ENCODE measurements at places on chromosomes 13 and 19. TPM values are rescaled to one million over a fixed set of nuclear protein-coding genes. Genes with fewer than 3 reads are reported as not detected.

ZSCAN5C gene
- not detected for total RNA-seq

TGFBR3L gene
- total RNA-seq, result 11.6 TPM

DNA sequence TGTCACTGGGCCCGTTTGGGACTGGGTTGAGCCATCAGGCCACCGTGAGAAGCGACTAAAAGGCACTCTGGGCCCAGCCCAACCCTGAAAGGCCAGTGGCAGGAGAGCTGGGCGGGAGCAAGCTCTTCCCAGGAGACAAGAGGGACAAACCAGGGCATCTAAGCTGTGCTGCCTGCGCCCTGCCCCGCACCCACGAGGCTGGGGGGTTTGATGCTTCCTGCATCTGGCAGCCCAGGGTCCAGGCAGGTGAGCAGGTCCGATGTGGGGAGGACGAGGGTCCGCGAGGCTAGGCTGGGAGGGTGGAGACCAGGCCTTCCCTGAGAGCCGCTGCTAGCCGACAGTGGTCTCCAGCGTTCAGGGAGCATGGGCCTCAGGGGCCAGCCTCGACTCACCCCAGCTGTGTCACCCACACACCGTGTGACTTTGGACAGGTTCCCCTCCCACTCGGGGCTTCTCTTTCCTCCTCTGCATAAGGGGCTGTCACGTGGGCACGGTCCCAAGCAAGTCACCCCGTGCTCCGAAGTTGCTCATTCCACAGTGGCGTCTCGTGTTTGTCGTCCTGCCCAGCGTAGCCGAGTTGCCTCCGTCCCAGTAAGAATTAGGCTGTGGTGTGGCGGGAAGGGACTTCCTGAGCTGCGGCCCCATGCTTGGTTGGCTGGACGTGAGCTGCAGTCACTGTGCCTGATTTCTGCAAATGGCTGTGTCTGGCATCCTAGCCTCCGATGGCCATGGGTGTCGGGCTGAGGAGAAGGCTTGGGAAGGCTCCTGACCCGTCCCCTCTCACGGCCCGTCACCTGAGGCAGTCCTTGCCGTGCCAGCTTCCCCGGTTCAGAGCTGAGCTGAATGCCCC is 15.8 kb downstream of the PLIN4 start:
- no peak for DNase-seq

PDX1 gene
- total RNA-seq, result not detected

DNA sequence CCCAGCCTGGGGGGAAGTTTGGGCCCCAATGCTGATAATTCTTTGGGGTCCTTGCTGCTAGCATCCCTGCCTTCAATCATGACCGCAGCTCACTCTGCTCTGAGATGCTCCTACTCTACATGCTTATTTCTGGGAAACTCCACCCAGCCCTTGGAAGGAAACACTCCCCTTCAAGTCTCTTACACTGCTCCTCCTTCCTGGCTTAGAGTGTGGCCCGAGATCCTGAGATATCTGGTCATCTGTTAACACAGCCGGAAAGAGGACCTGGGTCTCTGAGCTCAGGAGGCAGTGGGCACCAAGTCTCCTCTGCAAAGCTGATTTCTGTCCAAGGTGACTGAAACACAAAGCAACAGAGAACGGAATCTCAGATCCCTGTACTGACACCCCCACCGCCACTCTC is 33.0 kb downstream of the CYP4F2 start:
- DNase-seq, result no peak

RAB3A gene
- total RNA-seq, result 33.8 TPM

DNA sequence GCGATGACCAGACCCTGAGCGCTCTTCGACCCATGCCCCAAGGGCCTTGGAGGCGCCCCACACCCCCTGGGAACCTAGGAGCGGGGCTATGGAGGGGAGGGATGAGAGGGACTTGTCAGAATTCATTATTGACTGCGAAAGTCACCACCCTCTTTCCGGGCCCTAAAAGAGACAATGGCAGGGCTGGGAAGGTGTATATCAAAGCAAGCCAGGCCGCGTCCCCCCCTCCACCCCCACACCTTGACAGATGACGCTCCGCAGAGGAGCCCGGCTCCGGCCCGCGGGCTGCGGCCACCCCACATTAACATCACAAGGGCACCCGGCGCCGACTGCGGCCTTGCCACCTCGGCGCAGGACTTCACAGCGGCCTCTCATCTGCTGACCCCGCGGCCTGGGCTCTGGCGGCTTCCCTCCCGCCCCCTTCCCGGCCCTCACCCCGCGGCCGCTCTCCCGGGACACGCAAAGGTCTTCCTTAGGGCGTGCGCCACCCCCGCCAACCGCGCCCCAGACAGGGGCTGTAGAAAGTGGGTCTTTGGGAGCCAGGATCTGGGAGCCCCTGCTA is 2.4 kb downstream of the CDX2 start:
- no peak for DNase-seq

- DNase-seq, result no peak
Observed at GRCh38 chr13:77846173-77846572, 72.5 kb downstream of the EDNRB start.

FREM2 gene
- total RNA-seq, result 0.23 TPM

EFNB2 gene
- total RNA-seq, result 10.6 TPM

CD79A gene
- total RNA-seq, result not detected

GRCh38 chr13:45828256-45828968 is 23.1 kb downstream of the SIAH3 start:
- DNase-seq, result no peak

DNA sequence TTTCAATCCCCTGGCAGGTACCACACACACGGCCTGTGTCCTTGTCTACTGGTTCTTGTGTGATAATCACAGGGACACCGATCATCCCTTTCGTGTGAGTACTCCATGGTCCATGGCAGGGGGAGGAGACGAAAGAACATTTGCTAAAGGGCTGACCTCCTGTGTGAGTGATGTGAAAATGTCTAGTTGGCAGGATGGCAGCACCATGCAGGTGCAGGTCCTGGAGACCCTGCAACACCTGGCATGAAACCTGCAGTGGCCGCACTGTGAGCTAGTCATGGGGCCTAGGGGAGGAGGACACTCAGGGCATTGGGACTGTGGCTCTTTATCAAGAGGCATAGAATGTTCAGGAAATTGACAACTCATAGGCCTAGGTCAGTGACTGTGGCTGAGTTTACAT is 22.9 kb upstream of the LGALS14 start:
- DNase-seq, result no peak

DNA sequence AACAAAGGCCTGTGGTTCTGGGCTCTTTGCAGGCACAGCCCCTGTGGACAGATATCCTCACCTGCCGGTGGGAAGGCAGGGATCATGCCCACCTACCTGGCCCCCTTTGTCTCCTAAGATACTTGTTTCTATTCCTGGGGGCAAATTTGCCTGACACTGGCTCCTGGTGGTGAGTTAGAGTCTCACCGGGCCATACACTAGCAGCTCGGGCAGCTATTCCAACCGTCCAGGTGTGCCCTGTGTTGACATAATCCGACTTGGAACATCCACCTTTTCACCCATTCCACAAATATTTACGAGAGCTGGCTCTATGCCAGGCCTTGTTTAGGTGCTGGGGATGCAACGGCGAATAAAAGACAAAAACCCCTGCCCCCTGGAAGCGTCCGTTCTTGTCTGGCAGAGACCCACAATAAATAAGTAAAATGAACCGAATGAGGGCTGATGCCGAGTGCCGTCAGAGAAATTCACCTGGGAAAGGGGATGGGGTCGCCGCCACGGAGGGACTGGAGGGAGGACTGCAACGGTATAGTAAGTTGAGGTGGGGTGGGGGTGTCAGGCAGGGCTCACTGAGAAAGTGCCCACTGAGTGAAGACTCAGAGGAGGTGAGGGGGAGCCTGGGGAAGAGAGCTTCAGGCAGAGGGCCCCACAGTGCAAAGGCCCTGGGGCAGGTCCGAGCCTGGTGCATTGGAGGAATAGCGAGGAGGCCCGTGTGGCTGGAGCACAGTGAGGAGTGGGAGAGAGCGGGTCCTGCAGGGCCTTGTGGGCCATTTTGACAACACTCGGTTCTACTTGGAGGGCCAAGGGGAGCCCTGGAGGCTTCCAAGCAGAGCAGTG is 43.2 kb upstream of the RANBP3 start:
- no peak for DNase-seq

GRCh38 chr19:44076325-44076724 is 4.4 kb downstream of the ZNF284 start:
- no peak for DNase-seq

GRCh38 chr13:48489666-48490065 is 43.2 kb downstream of the RCBTB2 start:
- no peak for DNase-seq

DNA sequence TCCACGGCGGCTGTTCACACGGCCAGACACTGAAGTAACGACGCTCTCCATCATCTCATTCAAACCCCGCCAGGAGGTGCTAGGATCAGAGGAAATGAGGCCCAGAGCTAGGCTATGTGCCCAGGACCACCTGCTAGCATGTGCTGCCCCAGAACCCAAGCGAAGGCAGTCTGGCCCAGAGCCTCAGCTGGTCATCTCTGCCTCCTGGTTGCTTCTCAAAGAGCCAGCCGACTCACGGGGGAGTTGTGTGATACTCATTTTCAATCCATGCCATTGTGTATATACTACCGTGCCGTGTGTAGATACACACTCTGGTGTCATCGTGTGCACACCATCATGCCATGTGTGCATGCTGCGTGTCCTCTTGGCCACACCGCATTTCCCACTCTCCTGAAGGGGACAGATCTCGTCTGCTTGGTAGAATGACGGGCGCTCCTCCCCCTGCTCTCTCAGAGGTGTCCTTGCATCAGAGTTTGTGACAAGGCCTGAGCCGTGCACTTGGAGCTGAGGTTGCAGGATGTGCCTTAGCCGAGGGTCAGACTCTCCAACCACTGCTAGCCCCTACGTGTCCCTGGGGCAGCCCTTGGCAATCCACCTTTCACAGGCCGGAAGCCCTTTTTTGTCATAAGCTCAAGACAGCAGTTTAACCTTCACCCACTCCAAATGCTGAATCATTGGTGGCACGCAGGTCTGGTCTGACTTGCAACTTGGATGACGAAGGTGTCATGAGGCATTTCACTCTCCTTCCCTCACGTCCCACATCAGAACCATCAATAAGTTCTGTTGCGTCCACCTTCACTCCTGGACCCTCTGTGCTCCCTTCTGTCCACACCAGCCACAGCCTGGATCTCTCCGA is 130.4 kb downstream of the CRYL1 start:
- no peak for DNase-seq

GRCh38 chr19:50325310-50326100 is 3.7 kb downstream of the KCNC3 start:
- DNase-seq, result peak; percentile 73

- no peak for DNase-seq
Observed at GRCh38 chr13:63128716-63129115, 1713.1 kb upstream of the PCDH20 start.

SWSAP1 gene
- 1.7 TPM for total RNA-seq

FUT1 gene
- 2.7 TPM for total RNA-seq

DNA sequence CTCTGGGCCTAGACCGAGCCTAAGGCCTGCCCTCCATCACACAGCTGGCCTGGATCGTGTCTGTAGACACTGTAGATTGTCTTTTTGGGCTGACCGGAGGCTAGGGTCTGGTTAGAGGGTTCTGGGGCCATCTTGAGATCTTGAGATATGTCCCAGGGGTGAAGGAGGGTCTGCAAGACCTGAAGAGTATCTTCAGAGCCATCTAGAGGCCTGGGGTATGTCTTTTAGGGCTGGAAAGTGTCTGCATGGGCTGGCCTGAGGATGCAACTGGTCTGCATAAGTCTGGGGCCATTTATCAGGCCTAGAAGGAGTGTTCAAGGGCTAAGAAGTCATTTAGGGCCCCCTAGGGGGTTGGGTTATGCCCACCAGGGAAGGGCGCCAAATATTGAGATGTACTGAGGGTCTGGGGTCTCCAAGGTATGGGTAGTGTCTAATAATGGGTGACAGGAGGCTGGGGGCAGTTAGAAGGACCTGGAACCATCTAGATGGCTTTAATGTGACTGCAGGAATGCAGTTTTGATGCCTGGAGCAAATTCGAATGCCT is 555 bp downstream of the SCAF1 start:
- DNase-seq, result no peak

- no peak for DNase-seq
Observed at GRCh38 chr13:98222081-98222554, 45.0 kb upstream of the RNF113B start.

- DNase-seq, result no peak
Observed at GRCh38 chr19:4504297-4504701, 14.0 kb downstream of the PLIN4 start.

GRCh38 chr13:29859971-29860370 is 9.6 kb upstream of the UBL3 start:
- DNase-seq, result no peak

ZNF468 gene
- total RNA-seq, result 9.5 TPM

CNFN gene
- 0.81 TPM for total RNA-seq

- DNase-seq, result no peak
Observed at GRCh38 chr13:62119739-62120700, 704.4 kb upstream of the PCDH20 start.

ACP7 gene
- not detected for total RNA-seq

- DNase-seq, result no peak
Observed at GRCh38 chr19:7393939-7394730, 45.4 kb downstream of the ARHGEF18 start.

DNA sequence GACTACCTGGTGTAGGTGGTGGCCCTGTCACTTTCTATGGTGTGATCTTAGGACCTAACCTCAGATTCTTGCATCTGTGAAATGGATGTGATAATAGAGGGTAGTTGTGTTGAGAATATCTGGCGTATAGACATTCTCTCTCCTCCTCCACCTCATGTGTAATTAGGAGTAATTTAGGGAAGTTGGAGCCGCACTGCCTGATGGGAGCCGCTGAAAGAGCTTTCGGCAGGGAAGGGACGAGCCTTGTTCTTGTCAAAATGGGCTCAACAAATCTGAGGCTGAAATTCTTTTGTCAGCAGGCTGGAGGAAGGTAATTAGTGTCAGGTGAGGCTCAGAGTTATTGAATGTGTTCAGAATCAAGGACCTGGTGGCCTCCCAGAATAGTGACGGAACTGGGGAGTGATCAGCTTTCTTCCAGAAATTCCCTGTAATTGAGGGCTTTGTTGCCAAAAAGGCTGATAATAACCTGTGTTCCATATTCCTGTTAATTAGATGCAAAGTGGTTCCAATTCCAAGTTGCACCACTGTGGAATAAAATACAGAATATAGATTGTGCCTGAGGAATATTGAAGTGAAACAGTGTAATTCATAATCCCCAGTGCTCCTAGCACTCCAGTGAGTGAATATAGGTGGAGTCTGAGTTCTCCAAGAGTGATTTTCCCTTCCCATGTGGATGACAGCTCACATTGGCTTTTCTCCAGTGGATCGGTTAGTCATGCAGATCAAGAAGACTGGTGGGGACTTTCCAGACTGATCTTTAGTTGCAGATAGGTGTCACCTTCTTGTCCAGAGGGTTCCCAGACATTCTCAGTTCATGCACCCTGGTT is 47.5 kb downstream of the SPATA13 start:
- DNase-seq, result no peak

GRCh38 chr13:30526612-30527495 is 61.1 kb upstream of the HMGB1 start:
- peak; percentile 23 for DNase-seq

NRTN gene
- total RNA-seq, result 24.1 TPM

GRCh38 chr19:18699403-18700054 is 16.0 kb downstream of the CRTC1 start:
- DNase-seq, result no peak

Data from heart right ventricle (tissue), 16 donors.